ENCODE measurements at places on chromosomes 1 and 21.

GRCh38 chr1:45953934-45954847 lies 150.8 kb downstream of the MAST2 start:
- H3K4me3 ChIP-seq, result no peak overlapping the region
- H3K27ac ChIP-seq, result no peak overlapping the region
- peaks cover 13% of the 10 kb centered on the region for H3K4me1 ChIP-seq
- peak; percentile 24 for DNase-seq
- no peaks in the 10 kb centered on the region for H3K27me3 ChIP-seq

DNA sequence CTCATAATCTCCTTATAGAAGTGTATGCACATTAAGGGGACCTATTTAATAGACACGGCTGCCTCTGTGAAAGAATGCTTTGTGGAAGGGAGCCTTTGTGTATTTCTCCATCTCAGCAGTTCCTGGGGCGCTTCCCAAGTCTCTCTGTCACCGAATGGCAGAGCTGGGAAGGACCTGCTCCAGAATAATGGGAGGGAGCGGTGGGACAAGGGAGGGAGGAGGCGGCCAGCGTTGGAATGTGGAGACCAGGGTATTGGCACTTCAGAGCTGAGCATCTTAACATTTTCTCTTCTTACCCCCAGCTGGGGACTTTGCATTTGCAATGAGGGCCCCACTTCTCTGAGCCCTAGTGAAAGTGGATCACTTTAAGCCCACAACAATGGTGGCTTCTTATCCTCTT lies 23.9 kb downstream of the CACHD1 start:
- peaks cover 10% of the 10 kb centered on the region for H3K27me3 ChIP-seq
- no peak overlapping the region for H3K4me3 ChIP-seq
- no peaks in the 10 kb centered on the region for H3K4me1 ChIP-seq
- no peak overlapping the region for H3K27ac ChIP-seq
- no peaks in the 10 kb centered on the region for H3K36me3 ChIP-seq
- no peak for DNase-seq

GRCh38 chr1:236158719-236159118 lies 16.4 kb downstream of the GPR137B start:
- H3K4me3 ChIP-seq, result no peak overlapping the region
- H3K36me3 ChIP-seq, result no peaks in the 10 kb centered on the region
- no peak for DNase-seq
- H3K27me3 ChIP-seq, result no peaks in the 10 kb centered on the region

GRCh38 chr1:157878059-157878458 lies 36.5 kb upstream of the CD5L start:
- no peak overlapping the region for H3K4me3 ChIP-seq
- H3K4me1 ChIP-seq, result no peaks in the 10 kb centered on the region
- no peak for DNase-seq
- no peaks in the 10 kb centered on the region for H3K36me3 ChIP-seq
- peaks cover 4% of the 10 kb centered on the region for H3K27me3 ChIP-seq

GRCh38 chr1:115041654-115042053 lies 12.0 kb downstream of the TSHB start:
- H3K4me3 ChIP-seq, result no peak overlapping the region
- no peak for DNase-seq
- no peak overlapping the region for H3K27ac ChIP-seq
- no peaks in the 10 kb centered on the region for H3K27me3 ChIP-seq

- no peaks in the 10 kb centered on the region for H3K27me3 ChIP-seq
- no peaks in the 10 kb centered on the region for H3K4me1 ChIP-seq
- peaks cover 21% of the 10 kb centered on the region for H3K36me3 ChIP-seq
- no peak for DNase-seq
Observed at GRCh38 chr1:54859700-54860391, 27.1 kb downstream of the DHCR24 start.

Measured in SJSA1 (cell line).